Osteoblast (primary cell): ENCODE measurements at places on chromosomes 7 and 10. TPM values are rescaled to one million over a fixed set of nuclear protein-coding genes. Genes with fewer than 3 reads are reported as not detected.

GRCh38 chr10:101901340-101901739 lies 57.7 kb upstream of the KCNIP2 start:
- DNase-seq = no peak

DNA sequence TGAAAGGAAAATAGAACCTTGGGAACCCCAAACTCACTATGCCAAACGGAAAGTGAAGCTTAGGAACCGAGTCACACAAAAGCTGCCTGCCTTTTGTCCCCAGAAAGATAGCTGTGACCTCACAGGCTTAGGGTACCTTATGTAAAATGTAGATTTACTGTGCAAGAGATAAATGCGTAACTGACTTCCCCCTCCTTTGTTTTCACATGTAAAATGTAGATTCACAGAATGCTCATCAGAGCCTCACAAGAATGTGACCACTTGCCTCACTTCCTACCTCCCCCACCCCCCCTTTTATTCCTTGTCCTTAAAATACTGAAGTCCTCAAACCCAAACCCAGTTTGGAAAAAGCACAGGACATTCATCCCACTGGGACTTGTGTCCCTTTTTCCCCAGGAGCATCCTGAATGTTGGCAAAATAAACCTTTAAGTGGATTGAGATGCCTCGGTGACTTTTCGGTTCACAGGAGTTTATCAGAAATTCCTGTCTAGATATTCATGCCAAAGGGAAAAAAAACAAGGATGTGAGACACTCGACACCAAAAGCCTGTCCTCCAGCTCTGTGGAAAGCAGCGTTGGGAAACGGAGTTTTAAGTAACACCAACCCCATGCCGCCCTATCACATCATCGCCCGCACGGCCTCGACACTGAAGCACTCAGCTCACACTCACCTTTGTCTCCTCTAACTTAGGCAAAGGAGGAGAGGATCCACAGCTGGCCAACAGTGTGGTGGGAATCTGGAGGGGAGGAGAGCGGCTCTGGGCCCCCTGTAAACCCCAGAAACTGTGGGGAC lies 45.9 kb downstream of the SVIL start:
- peak; percentile 3 for DNase-seq

- DNase-seq = no peak
These were observed 86.7 kb upstream of the PRKAR2B start for GRCh38 chr7:106957766-106958165.

DNA sequence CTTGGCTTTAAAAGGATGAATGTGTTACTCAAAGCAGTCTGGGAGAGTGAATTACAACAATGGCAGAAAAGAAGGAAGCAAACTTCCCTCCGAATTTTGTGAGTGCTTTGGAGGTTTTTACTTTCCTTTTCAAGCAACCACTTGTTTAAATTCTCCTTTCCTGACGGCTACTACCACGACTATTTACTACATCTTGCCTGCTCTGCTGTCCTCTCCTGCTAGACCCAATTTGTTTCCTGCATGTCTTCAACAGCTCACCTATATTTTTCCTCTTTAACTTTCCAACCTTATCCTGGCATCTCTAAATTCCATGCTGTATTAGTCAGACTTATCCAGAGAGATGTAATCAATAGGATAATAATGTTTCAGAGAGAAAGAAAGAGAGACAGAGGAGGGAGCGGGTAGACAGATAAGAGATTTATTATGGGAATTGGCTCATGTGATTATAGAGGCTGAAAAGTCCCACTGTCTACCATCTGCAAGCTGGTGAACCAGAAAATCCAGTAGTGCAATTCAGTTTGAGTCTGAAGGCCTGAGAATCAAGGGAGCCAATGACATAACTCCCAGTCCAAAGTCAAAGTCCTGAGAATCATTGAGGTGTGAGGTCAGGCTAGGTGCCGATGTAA lies 42.8 kb upstream of the SLC13A1 start:
- no peak for DNase-seq

The BMPR1A gene
- total RNA-seq = 71.7 and 73.7 TPM in 2 replicates
